ENCODE measurements at places on chromosomes 5 and 9.

- no peak for DNase-seq
Measured at GRCh38 chr5:74787424-74787823, 20.4 kb downstream of the NSA2 start.

- no peak for DNase-seq
Measured at GRCh38 chr5:170357955-170358444, 31.2 kb downstream of the KCNMB1 start.

DNA sequence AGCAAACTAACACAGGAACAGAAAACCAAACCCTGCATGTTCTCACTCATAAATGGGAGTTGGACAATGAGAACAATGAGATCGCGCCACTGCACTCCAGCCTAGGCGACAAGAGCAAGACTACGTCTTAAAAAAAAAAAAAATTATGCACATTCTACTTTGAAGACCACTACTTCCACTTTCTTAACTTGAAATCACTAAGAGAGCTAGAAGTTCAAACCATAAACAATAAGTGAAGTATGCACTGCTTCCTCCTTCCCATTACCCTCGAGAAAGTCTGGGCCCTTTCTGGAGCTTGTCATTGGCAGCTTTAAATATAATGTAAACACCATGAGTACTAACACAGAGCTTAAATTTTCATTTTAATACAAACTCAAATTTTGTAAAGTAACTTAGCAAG is 94.9 kb downstream of the TLE1 start:
- no peak for DNase-seq

- peak; percentile 80 for DNase-seq
Measured at GRCh38 chr9:105127863-105128220, 116.6 kb upstream of the SLC44A1 start.

GRCh38 chr9:137632230-137633161 is 13.7 kb downstream of the EHMT1 start:
- peak; percentile 15 for DNase-seq

- peak; percentile 17 for DNase-seq
Measured at GRCh38 chr9:7802666-7803065, 3.1 kb upstream of the DMAC1 start.

DNA sequence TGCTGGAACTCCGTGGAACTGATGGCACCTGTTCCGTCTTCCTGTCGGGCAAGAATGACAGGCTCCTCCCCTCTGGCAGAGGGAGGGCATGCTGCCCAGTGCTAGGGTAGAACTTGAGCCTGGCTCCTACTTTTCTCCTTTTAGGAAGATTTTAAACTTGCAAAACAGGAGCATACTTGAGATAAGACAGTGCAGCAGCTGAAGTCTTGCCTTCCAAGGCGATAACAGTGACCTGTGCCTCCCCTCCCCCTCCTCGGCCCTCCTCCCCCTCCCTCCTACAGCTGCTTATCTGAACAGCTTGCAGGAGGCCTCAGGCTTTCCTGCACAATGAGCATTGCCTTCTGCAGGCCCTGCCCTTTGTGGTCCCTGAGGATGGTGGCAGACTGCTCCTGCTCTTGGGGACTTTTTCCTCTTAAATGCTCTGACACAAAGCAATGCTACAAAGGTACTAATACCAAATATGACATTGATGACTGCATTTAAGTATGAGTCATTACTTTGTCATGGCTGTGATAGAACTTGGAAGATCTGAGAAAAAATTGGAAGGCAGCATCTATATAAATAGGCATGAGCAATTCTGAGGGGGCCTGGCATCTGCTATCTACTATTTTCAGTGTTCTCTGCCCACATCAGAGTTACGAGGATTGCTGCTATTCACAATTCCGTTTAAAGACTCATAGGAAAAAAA is 2.0 kb downstream of the GADD45G start:
- peak; percentile 54 for DNase-seq

DNA sequence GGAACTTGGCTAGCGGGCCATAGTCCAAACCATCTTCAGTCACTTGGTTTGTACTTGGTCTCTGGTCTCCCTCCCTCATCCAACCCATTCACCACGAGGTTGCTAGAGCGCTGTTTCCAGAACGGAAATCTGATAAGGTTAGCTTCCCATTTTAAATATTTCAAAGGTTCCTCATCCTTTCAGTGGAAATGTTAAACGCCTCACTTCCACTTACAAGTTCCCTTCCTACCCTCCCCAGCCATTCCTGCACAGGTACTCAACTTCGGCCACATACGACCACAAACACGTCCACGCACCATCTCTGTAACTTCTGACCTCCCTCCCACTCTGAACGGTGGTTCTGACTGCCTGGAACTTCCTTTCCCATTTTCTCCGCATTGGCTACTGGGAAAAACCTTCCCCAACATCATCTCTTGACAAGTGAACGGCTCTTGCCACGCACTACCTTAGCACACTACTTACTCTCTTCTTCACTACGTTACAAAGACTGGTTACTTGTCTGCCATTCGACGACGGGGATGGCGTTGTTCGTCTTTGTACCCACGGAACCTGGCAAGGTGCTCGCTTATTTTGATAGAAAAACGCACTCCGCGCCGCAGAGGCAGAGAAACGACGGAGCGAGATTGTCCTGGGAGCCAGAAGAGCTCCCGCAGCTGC is 629 bp downstream of the CCNH start:
- DNase-seq: peak; percentile 76

DNA sequence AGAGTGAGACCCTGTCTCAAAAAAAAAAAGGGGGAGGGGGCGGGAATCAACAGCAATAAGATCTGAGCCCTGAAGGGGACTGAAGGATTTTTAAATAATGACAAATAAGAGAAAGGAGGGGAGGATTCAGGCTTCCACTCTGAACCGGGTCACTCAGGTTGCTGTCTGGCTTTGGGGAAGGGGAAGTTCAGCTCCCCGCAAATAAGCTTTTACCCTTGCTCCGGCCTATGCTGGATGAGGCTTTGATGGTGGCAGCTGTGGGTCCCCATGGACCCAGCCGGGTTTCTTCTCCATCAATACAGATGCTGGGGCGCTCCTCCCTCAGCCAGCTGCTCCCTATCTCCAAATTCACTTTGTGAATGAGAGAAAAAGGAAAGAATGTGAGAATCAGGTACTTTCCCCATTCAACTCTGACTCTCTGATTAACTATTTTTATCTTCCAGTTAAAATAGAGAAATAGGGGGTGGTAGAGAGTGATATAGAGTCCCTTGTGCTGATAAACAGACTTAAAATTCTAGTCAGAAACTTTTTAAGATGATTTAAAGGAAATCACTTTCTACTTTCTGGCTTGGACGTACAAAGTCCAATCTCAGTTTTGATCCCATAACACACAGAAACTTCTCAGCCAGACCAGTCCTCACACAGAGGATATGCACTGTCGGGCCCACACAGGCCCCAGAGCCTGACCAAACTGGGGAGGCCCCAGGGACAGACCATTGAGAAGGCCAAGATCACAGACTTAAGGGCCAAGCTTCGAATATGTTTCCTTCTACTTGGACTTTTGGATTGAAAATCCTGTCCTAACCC is 39.6 kb downstream of the C5orf15 start:
- DNase-seq: no peak
